ENCODE measurements at places on chromosomes 5 and 9.
A peak's percentile ranks its signal among the peaks of the same experiment; 100 is the strongest.

- no peak for DNase-seq
These were observed 2.9 kb upstream of the CNTRL start for GRCh38 chr9:121071756-121072421.

DNA sequence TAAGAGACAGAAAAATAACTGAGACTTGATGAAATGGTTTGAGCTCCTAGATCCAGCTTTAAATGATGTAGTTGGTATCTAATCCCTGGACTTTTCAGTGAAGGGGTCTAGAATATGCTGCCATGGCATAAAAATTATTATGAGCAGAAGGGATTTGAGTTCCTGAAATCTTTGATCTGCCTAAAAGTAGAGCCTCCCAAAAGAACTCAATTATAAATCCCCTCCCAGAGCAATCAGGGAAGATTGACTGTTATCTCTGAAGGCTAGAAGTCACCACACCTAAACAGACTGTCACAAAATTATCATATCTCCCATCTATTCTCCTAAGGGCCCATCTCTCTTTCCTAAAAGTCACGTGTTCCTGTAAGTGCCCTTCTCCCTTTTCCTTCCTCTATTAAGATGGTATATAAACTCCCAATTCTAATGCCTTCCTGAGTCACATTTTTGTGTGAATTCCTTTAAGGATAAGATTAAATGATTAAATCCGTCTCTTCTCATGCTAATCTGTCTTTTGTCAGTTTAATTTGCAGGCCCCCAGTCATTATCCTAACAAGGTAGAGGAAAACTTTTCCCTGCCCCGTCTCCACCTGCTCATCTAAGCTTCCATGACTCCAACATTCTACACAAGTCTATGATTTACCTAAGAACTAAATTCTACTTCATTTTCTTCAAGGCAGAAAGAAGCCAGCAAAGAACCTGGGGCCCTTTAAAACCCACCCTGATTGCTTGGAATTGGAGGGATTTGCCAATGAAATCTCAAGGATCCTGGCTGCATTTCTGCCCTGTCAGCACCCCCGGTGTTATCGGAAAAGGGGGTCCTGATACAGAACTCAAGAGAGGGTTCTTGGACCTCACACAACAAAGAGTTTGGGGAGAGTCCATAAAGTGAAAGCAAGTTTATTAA, 47.1 kb upstream of the PWWP2A start:
- DNase-seq = no peak

DNA sequence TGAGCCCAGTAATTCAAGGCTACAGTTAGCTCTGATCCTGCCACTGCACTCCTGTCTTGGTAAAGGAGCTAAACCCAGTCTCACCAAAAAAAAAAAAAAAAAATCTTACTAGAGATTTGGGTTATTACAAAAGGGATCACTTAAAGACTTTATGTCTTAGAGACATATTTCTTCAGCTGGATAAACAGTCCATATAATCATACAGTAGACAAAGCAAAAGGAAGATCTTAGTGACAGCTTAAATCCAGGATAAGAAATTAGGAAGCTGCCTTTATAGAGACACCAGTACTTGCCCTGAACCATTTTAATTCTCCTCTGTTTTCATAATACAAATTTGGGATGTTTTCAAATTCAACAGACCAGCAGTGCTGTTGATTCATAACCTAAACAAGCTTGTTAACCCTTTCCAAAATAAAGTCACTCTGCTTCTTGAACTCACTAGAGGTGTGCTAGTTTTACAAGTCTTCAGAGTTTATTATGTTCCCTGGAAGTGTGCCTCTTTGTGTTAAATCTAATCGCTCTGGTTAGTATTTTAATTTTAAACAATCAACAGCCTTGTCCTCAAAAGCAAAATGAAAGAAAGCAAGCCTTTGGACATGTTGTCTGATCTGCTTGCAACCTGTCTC, 255.5 kb downstream of the ARRDC3 start:
- no peak for DNase-seq

- no peak for DNase-seq
These were observed 38.6 kb upstream of the PIK3R1 start for GRCh38 chr5:68176802-68177479.

- DNase-seq = no peak
These were observed 2.0 kb downstream of the ASTN2 start for GRCh38 chr9:117412841-117413240.

- no peak for DNase-seq
These were observed 1.8 kb downstream of the FEM1C start for GRCh38 chr5:115542651-115543364.

DNA sequence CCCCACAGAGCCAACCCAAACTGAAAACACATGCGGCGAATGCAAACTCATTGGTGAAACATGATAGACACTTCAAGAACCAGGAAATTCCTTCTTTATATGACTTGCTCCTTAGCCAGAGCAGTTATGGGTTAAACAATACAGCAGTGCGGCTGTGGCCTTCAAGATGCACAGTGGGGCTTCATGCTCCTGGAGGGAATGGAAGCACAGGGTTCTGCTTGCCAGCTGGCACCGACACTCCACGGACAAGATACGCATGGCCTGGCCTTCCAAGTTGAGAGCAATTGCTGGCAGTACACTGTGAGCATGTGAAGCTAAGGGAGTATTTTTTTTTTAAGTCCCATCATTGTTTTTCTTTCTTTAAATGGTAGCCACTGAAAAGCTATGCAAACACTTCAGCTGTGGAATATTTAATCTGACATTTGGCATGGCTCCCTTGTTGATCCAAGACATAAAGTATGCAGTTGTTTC, 451.6 kb upstream of the CD180 start:
- DNase-seq = peak; percentile 68

GRCh38 chr5:54040018-54040417, 270.4 kb downstream of the ARL15 start:
- DNase-seq = no peak

- DNase-seq = peak; percentile 80
These were observed 124.4 kb downstream of the C9orf50 start for GRCh38 chr9:129496473-129497004.

GRCh38 chr5:58235299-58235698, 224.6 kb downstream of the PLK2 start:
- no peak for DNase-seq

GRCh38 chr5:87951661-87952060, 317.0 kb downstream of the TMEM161B start:
- DNase-seq = no peak

DNA sequence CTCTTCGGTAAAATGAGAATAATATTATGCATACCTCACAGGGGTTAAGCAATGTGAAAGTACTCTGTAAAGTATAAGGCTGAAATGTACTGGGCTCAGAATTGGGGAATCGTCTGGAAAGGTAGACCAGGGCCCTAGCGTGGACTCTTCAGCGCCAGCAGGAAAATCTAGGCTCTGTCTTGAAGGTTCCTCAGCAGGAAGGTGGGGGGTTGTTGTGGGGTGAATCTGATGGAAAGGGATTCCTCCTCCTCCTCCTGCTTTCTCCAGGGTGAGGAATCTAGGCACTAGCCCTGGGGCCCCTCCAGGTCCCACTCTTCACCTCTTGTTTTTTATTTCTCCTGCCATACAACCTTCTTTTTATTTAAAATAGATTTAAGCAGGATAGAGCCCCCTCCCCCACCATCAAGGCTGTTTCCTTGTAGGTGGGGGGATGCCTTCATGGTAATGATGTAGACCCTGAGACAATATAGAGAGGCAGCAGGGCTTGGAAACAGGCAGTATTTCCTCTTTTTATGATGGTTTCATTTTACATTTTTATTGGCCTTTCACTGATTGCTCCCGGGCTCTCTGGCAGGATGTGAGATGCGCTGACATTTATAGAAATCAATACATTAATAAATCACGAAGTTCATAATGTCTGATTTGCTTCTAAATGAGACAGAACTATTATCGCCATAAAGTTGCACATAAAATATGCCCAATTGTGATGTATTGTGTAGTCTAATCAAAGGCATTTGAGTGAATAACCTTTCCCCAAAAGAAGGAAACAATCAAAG, 78.9 kb upstream of the GABRP start:
- no peak for DNase-seq

DNA sequence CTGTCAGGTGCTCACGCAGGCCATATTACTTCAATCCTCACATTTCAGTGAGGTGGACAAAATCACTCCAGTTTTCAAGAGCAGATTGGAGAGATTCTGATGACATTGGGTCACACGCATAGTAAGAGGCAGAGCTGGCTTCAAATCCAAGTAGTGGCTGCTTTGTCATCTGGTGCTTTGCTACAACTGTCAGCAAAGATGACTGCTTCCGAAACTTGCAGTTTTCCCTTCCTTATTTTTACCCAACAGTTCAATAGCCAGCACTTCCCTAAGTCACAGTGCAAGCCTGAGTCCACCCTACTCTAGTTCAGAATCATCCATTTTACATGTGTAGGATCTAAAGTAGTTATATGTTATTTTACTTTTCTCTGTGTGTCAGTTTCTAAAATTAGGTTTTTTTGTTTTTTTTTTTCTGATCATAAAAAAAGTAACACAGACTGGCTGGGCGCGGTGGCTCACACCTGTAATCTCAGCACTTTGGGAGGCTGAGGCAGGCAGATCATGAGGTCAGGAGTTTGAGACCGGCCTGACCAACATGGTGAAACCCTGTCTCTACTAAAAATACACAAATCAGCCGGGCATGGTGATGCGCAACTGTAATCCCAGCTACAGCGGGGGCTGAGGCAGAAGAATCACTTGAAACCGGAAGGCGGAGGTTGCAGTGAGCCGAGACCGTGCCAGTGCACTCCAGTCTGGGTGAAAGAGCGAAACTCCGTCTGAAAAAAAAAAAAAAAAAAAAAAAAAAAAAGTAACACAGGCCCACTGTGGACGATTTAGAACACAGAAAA, 49.6 kb downstream of the ANKDD1B start:
- no peak for DNase-seq

Data from non-pigmented ciliary epithelial cell (primary cell).